ENCODE measurements at places on chromosomes 16 and 17. TPM values are rescaled to one million over a fixed set of nuclear protein-coding genes. Genes with fewer than 3 reads are reported as not detected.

- no peak overlapping the region for H3K27ac ChIP-seq
- peaks cover 3% of the 10 kb centered on the region for H3K27me3 ChIP-seq
- no peaks in the 10 kb centered on the region for H3K4me1 ChIP-seq
- no peak for DNase-seq
These were observed 2.5 kb upstream of the CDYL2 start for GRCh38 chr16:80806927-80807340.

GRCh38 chr16:88502371-88502770, 49.3 kb downstream of the ZFPM1 start:
- no peak overlapping the region for H3K27ac ChIP-seq
- H3K4me3 ChIP-seq = no peak overlapping the region
- no peaks in the 10 kb centered on the region for H3K36me3 ChIP-seq
- no peak for DNase-seq
- H3K4me1 ChIP-seq = no peaks in the 10 kb centered on the region

DNA sequence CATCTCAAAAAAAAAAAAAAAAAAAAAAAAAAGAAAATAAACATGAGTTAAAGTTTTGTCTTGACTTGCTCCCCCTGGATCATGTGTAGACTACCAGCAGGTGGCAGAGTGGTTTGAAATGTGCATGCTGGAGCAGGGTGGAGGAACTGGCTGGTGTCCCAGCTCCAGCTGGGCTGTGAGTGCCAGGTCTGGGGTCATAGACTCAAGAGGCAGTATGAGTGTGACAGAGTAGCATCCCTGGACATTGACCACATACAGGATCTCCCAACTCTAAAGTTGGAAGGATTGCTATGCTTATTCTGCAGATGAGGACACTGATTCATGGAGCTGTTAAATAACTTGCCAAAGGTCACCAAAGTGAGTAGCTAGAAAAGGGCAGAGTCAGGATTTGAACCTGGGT, 198.0 kb upstream of the MPHOSPH6 start:
- no peaks in the 10 kb centered on the region for H3K27me3 ChIP-seq
- H3K4me1 ChIP-seq = no peaks in the 10 kb centered on the region
- H3K36me3 ChIP-seq = no peaks in the 10 kb centered on the region
- no peak overlapping the region for H3K4me3 ChIP-seq

DNA sequence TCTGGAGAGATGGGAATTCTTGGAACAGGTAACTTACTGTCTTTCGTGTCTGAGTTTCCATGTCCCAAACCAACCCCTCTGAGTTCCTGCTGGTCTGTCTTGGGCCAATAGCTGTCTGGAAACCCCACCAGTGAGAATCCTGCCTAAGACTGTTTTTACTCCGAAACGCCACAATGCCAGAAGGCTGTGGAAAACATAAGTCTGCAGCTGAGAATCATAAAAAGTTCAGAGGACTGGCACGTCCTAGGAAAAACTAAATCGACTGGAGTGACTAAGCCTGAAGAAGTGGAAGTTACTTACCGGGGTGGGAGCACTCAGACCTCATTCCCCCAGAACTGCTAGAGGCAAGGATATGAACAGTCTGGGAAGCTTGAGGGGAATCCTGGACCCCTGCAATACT, 13.3 kb downstream of the LRRC75A start:
- no peak overlapping the region for H3K4me3 ChIP-seq
- DNase-seq = no peak
- H3K27me3 ChIP-seq = no peaks in the 10 kb centered on the region
- no peaks in the 10 kb centered on the region for H3K4me1 ChIP-seq
- no peak overlapping the region for H3K27ac ChIP-seq
- no peaks in the 10 kb centered on the region for H3K36me3 ChIP-seq

STX8 gene
- 70.6 TPM for total RNA-seq
